NCI-H748 treated with DMSO at 0.1 percent for 48 hours (cell line): ENCODE measurements at places on chromosomes 1 and 21.
A peak's percentile ranks its signal among the peaks of the same experiment; 100 is the strongest.

- DNase-seq, result no peak
Observed at GRCh38 chr1:54361342-54361741, 44.9 kb downstream of the SSBP3 start.

DNA sequence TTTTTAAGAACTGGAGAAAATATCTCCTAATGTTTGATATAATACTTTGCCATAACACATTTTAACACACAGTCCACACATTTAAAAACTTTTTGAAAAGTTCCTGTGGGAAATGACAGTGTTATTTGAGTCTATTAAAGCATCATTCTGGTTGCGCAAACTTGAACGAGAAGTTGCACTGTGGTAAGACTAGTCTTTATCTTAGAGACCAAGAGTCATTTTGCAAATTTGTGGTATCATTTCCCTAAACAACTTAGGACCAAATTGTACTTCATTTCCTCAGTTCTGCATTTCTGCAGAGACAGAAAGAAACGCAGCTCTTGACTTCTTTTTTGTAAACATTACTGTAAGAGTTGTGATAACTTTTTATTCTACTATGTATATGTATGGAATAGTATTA lies at the start of gene RGS18:
Gene RGS18 (plus strand): TSS at position 282 of the 400 bp plus-strand sequence. CDS start 176 bp downstream, outside the sequence.
- no peak for DNase-seq

GRCh38 chr1:31183927-31184554 lies 55.6 kb downstream of the NKAIN1 start:
- DNase-seq, result peak; percentile 26

- DNase-seq, result no peak
Observed at GRCh38 chr1:66439031-66439740, 94.8 kb upstream of the SGIP1 start.

GRCh38 chr1:2025491-2025981 lies 6.4 kb downstream of the GABRD start:
- no peak for DNase-seq

GRCh38 chr1:24020025-24020424 lies 39.9 kb upstream of the SRSF10 start:
- DNase-seq, result no peak

GRCh38 chr1:209102120-209102519 lies 481.4 kb upstream of the CAMK1G start:
- no peak for DNase-seq

- peak; percentile 32 for DNase-seq
Observed at GRCh38 chr1:246506674-246507481, at the start of gene SMYD3. Gene SMYD3, minus strand, starts transcription at chr1:246507279.

DNA sequence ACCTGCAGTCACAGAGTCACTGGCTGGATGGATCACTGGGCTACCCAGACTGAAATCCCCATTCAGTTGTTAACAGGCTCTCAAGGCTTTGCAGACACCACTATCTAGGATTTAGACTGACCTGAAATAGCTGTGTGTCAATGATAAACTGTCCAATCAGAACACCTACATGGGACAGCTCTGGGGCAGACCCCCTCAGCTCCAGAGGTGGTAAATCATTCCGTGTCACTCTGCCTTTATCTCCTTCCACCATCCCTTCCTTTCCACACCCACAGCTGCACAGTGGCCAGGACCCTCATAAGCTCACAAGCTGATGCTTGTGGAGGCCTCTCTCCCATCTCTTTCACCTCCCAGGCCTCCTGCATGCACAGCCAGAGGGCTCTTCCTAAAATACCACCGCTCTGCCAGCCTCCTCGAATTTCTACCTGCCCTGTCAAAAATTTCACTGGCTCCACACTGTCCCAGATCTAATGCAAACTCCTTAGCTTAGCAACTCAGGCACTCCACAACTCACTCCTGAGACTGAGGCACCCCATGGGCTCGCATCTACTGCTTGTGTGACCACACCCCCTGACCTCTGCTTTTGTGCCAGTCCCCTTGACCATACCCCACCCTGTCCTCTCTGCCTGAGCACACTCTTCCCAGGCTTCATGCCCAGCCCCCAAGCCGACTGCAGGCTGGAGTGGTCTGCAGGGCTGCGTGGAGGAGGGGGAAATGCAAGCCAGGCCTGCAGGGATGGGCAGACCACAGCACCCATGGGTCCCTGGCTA lies 5.8 kb downstream of the CAPZB start:
- no peak for DNase-seq

GRCh38 chr1:197319631-197320030 lies 51.6 kb downstream of the CRB1 start:
- peak; percentile 68 for DNase-seq

- DNase-seq, result no peak
Observed at GRCh38 chr1:158059984-158060383, 66.5 kb downstream of the KIRREL1 start.

GRCh38 chr1:44239331-44239960 lies 26.2 kb downstream of the DMAP1 start:
- no peak for DNase-seq

DNA sequence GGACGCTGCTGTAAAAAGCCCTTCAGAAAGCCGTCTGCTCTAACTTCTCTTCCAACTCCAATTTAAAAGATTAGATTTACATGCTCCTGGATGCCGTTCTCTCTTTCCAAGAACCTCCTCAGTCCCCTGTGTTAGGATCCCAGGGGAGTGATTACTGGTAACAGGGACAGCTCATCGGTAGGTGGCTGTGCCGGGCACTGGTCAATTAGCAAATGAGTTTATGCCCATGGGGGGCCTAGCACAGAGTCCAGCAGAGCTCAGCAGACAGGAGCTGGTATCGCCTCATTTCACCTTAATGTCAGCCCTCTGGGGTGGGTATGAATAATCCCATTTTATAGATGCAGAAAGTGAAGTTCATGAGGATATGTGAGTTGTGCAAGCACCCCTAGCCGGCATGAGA lies 191.9 kb downstream of the GRIK3 start:
- no peak for DNase-seq

DNA sequence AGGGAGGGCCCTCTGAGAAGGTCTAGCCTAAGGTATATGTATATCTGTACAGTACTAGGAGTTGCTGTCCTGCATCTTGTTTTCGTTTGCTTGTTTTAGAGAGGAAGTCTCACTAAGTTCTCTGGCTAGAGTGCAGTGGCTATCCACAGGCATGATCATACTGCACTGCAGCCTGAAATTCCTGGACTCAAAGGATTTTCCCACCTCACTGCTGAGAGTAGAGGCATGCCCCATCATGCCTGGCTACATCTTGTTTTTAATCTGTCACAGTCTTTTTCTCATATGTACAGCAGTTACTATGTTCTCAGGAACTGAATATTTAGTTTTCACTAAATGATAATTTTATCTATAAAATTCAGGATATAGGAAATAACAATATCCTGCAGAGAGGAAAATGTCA lies 15.3 kb upstream of the PYHIN1 start:
- DNase-seq, result no peak

GRCh38 chr21:37459575-37459974 lies 93.0 kb downstream of the DYRK1A start:
- no peak for DNase-seq

DNA sequence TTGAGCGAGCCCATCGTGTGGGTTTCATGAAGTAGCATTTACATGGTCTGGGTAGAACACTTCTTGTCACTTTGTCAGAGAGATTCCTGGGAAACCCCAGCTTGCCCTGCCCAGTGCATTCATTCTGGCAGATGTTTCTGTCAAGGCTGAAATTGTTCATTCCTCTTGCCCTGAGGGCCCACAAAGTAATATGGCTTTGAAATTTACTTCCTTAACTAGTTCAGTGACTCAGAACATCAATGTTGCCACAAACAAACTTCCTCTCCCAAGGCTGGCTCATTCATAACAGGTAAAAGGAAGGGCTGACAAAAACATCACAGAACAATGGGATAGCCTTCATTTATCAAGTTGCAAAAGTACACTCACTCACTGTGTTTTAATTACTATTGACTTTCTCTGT lies 5.0 kb upstream of the KIAA0040 start:
- DNase-seq, result no peak

DNA sequence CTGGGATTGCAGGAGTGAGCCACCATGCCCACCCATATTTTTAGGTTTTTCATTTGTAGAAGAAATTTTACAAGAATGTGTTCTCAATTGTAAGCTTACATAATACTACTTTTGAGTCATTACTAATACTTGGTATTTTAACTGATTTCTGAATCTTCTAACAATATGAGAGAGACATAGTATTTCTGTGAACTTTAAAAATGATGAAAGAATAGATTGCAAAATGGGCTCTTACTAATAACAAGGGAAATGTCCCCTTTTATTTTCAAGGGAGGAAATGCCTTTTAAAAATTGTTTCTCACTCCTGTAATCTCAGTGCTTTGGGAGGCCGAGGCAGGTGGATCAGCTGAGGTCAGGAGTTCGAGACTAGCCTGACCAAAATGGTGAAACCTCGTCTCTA lies 5.9 kb downstream of the AGO3 start:
- DNase-seq, result no peak

DNA sequence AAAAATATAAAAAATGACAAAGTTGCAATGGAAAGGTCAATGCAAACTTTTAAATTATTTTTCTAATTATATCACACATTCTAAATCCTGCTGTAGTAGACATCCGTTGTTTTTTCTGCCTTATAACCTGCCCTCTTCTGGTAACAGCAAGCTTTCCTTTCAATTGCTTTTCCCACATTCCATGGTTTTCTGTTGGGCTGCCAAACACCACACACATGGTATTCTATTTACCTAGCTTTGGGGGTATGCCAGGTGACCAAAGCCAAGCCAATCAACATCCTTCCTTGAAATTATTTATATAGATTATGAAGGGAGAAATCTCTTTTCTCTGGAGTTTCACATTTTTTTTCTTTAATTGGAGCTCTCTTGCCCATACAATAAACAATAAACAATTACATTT lies 3.4 kb upstream of the LAMC1 start:
- DNase-seq, result no peak

- DNase-seq, result no peak
Observed at GRCh38 chr1:239831577-239832355, 259.9 kb upstream of the FMN2 start.

- DNase-seq, result peak; percentile 4
Observed at GRCh38 chr21:32330784-32331311, 32.2 kb downstream of the MRAP start.

DNA sequence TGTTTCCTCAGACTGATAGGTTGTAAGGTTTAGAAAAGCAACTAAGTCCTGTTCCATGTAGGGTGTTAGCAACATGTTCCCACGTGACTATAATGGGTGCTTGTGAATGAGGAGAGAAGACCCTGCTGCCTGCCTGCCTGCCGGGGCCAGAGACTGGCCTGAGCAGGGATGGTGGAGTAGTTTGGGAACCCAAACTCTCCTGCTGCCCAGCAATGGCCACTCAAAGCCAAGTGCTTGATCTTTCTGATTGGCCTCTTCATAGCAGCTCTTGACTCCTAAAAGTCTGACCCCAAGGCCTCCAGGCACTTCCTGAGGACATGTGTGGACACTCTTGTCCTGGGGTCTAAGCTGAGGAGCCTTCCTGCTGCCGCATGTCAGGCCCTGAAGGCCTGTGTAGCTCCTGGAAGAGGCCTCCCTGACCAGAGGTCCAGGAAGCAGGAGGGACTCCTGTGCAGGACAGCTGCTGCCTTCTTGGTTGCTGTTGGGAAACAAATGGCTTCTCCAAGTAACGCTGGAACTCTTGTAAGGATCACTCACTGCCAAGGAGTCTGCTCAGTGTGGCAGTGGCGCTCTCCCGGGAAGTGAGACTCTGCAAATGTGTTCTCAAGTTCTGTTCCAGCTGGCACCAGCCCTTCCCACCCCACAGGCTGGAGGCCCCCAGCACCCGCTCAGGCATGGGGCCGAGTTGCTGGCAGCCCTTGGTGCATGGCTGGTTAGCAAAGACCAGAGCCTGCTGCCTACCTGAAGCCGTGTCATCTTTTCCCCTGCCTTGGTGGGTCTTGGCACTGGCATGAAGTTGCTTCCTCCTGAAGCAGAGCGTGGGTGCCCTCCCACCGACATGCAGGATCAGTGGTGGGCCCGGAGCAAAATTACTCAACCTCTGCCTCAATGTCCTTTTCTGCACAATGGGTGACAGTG lies 35.5 kb downstream of the MAN1C1 start:
- DNase-seq, result no peak

DNA sequence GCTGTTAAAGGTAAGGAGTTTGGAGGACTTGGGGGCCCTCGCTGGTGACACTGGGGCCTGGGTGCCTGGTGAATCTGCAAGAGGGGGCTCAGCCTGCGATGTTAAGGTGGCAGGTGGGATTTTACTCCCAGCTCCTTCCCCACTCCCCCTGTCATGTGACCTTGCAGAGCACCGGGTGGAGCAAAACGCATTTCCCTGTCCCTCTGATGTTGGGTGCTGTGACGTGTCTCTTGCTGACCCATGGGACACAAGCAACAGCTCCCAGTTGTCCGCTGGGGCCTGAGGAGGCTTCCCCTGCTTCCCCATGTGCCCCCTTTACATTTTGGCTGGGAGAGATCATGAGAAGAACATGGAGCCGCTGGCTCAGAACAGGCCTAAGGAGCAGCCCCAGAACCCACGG lies 319.0 kb downstream of the MATN1 start:
- no peak for DNase-seq

GRCh38 chr21:44006656-44007055 lies 5.5 kb upstream of the TRAPPC10 start:
- no peak for DNase-seq

DNA sequence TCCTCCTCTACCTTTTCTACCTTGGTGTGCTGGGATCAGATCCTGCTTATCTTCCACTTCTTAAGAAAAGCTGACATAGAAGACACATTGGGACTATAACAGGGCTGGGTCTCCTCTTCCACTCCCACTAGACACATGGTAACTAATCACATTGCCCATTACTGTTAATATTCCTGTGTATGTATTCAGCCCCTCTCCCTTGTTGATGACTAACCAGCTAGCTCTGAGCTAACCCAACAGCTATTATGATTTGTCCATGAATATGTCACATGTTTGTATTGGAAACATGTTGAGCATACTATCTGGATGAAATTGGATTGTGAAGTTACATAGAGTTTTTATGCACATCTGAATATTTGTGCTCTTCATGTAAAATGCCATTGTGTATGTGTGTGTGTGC lies 52.9 kb downstream of the MPZL1 start:
- DNase-seq, result no peak

DNA sequence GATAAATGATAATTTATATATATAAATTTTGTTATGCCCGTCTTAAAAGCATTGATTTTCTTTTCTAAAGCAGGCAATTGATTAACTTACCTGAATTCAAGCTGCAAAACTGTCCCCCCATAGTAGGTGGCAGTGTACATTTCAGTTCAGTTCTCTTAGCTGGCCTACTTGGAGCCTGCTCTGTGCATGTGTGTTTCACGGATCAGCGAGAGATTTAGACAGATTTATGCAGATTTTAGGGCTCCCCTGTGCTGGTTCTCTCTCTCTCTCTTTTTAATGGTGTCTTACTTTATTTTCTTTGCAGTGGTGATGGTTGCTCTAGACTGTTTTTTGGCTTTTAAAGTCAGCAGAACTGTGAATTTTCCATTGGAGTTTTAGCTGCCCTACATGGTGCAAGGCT lies 30.7 kb downstream of the CLIC4 start:
- DNase-seq, result no peak

- no peak for DNase-seq
Observed at GRCh38 chr21:39094847-39095579, 88.2 kb downstream of the PSMG1 start.
